ENCODE measurements at places on chromosomes 2 and 18.

GRCh38 chr18:30971338-30971956, 71.1 kb downstream of the DSC3 start:
- DNase-seq = no peak

DNA sequence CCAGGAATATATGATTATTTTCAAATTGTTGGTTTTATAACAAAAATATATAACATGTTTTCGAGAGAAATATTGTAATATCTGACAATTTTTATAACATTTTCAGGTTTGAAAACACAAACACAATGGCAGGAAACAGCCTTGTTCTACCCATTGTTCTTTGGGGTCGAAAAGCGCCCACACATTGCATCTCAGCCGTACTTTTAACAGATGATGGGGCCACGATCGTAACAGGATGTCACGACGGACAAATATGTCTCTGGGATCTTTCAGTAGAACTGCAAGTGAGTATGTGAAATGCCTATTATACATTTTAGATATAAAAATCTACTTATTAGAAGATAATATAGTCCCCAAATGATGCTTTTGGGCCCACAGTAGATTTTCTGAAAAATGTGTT, 21.2 kb downstream of the WDR7 start:
- DNase-seq = no peak

DNA sequence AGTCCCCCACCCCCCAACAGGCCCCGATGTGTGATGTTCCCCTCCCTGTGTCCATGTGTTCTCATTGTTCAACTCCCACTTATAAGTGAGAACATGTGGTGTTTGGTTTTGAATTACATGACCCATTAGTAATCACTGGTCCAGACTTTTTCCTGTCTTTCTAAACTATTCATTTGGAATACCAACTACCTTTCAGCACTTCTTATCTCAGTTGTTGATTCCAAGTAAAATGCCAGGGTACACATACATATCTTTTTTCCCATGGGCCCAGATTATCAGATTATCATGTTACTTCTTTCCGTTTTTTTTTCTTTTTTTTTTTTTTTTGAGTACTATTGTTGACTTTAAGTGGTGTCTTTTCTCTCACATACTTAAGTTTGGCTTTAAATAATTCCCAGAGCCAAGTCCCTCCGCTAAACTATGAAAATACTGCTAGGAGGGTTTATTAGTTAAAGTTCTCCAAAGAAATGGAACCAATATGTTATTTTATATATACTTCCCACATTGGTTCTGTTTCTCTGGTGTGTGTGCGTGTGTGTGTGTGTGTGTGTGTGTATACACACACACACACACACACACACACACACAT, 389.3 kb downstream of the IRS1 start:
- no peak for DNase-seq

DNA sequence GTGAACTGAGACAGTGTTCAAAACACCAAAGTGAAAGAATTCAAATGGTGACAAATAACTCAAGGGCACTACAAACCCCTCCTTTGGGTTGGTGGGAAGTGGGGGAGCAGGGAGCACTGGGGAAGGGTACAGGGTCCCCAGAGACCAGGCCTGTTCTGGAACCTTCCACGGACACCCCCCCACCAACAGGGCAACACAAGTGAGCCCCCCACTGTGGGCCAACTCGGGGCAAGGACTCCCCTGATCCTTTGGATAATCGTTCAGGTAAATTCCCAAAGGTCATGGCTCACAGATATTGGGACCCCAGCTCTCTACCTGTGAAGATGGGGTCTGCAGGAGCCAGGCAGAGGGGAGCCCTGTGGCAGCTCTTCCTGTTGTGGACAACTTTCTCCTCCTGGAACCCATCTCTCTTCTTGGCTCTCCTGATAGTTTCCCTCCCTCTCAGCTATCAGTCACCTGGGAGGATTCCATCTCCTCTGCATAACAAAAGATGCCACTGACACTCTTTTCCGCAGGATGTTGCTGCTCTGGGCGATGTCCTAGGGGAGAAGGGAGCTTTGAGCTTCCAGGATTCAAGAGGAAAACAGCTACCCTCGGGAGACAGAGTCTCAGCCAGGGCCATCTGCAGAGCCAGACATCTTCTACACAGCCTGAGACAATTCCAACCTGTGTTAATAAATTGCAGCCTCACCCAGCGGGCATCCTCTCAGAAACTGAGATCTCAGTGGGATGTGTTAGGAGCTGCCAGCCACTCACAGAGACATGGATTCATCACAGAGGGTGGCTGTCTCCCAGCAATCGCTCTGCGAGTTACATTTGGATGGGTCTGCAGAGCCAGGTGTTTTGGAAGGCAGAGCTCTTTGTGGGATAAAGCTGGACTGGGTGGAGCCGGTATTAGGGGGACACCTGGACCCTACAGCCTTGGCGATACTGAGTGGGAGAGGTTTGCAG, 35.4 kb downstream of the MBP start:
- DNase-seq = no peak

- no peak for DNase-seq
These were observed 42.5 kb upstream of the LCLAT1 start for GRCh38 chr2:30404319-30405259.

DNA sequence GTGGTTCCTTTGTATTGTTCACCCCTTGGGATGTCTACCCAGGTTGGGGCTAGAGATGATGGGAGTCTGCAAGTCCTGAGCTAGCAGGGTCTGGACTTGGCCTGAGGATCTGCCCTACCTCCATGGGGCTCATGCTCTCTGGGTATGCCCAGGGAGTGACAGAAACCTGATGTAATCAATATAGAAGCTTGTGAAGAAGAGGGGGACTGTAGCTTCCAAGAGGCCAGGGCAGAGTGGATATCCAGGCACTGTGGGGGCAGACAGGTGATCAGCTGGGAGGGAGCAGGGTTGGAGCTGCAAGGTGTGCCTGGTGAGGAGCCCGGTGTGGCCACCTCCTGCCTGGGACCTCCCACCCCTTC, 164.2 kb downstream of the CTIF start:
- DNase-seq = no peak
